ENCODE measurements at places on chromosomes 2 and 18.

- no peak for DNase-seq
Measured at GRCh38 chr2:69911985-69912563, 2.8 kb upstream of the MXD1 start.

GRCh38 chr2:202172439-202173211, 65.8 kb downstream of the SUMO1 start:
- DNase-seq, result no peak

GRCh38 chr2:110714452-110715224, 17.7 kb upstream of the ACOXL start:
- no peak for DNase-seq

DNA sequence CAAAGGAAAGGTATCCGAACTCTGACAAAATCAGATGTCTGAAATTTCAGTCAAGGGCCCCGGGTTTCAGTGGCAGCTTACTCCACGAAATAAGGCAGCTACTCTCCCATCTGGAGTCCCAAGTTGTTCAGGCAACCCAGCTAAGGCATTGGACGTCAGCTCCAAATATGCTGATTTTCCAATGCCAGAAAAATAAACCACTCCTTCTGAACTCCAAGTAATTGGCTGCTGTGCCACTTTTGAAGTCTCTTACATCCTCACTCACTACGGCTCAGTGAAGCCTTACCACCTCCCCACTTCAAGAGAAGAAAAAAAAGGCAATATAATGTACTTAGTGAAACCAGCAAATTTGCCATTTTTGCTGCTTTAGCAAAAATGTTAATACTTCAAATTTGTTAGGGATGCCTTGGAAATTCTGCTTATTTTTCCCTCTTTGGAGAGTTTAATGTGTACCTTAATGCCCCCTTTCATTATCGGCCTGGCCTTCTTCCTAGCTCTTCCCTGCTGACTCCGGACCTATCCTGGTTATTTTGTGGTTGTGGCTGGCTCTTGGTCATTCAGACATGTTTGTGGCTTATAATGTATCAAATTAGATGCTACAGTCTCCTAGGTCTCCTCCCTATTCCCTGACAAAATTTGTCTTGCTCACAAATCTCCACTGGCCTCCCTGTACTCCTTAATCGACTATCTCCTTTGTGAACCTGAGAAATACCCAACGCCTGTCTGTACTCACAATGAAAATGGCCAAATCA, 589.2 kb upstream of the ZEB2 start:
- no peak for DNase-seq

DNA sequence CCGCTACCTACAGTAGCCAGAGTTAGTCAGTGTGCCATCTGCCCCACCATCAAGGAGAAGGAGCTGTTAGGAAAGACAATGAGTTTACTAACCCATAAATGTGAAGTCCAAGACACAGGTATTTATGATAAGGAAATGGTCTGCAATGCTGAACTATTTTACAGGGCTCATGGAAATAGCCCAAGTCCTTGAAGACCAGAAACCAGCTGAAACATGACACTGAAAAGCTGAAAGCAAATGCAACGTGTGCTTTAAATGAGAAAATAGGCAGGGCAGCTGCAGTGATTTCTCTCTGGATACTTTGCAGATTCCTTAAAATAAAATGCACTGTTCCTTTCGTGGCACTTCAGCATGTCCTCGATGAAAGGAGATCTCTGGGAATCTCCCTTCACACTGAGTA, 256.4 kb upstream of the TCF4 start:
- no peak for DNase-seq

- DNase-seq, result no peak
Measured at GRCh38 chr2:174326161-174327020, 8.4 kb upstream of the SP9 start.

- DNase-seq, result no peak
Measured at GRCh38 chr2:128469875-128470274, 151.2 kb upstream of the HS6ST1 start.

GRCh38 chr18:79529296-79529695, 133.6 kb downstream of the NFATC1 start:
- DNase-seq, result no peak

Data from stimulated activated CD8-positive, alpha-beta memory T cell treated with anti-CD3 and anti-CD28 coated beads, Interleukin-15, amount 100 ng/mL, for 1 hour (primary cell).